Endothelial cell of umbilical vein (primary cell): ENCODE measurements at places on chromosomes 3 and 15.

DNA sequence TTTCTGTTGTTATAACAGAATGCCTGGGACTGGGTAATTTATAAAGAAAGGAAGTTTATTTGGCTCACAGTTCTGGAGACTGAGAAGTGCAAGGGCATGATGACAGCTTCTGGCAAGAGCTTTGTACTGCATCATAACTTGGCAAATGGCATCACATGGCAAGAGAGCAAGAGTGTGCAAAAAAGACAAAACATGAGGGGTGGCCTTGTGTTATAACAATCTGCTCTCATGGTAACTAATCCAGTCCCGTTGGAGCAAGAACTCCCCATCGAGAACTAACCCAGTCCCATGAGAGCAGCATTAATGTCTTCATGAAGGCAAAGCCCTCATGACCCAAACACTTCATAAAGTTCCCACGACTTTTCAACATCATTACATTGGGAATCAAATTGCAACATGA is 23.2 kb downstream of the SCN11A start:
- DNase-seq = no peak

DNA sequence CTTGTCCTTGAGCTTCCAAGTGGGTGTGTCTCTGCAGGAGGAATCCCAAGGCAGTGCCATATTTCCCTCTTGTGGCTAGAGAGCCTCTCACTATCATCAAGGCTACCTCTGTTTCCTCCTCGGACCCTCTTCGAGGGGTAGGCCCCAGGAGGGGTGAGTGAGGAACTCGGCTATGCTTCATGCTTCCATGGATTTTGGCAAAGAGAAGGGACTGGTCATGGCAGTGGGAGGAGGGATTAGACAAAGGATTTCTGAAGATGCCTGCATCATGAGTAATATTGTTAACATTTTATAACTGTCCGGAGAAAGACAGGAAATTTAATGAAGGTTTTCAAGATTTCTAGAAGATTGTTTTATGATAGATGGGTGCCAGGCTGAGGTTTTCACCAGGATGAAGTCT is 241.5 kb downstream of the CLSTN2 start:
- DNase-seq = no peak

DNA sequence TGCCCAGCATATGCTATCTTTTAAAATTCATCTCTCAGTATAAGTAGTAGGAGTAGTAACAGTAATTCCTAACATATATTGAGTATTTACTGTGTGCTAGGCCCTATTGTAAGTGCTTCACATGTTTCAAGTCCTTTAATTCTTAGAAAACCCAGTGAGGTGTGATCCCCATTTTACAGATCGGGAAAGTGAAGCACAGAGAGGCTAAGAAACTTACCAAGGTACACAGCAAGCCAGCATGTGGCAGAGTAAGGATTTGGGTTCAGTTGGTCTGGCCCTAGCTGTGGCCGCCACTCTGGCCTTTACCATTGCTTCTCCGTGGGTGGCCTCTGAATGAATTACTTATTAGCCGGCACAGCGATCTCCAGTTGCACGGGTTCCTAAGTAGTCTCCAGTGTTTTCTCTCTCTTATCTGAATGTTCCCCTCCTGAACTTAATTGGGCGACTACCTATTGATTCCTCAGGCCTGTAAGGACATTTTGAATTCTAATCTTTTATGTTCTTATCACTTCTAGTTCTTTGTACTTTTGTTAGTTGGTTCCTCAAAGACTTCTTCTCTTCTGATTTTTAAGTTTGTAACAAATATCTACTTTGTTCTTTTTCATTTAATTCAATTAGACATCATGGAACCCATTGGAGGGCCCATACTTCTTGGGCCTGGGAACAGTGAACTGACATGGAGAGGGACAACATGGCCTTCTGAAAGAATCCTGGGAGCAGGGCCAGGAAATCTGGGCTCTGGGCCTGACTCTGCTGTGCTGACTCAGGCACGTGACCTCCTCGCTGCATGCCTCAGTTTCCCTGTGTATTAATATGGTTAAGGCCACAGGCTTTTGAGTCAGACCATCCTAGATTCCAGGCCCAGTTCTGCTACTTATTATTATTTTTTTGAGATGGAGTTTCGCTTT is 11.6 kb downstream of the CLCN2 start:
- no peak for DNase-seq

DNA sequence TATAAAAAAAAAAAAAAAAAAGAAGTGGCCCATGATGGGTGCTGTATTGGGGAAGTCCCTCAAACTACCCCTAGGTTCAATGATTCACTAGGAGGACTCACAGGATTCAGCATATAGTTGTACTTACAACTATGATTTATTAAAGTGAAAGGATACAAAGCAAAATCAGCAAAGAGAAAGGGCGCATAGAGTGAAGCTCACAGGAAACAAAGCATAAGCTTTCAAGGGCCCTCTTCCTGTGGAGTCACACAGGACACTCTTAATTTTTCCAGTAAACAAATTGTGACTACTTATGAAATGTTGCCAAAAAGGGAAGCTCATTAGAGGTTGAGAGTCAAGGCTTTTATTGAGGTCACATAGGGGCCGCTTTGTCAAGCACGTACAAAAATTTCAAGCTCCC is 153.7 kb upstream of the GAP43 start:
- peak; percentile 32 for DNase-seq

GRCh38 chr15:57436166-57436565 is 59.9 kb downstream of the CGNL1 start:
- no peak for DNase-seq

- DNase-seq = no peak
Observed at GRCh38 chr3:55937301-55937700, 450.2 kb upstream of the WNT5A start.

GRCh38 chr3:192260116-192261010 is 467.0 kb downstream of the FGF12 start:
- DNase-seq = no peak

GRCh38 chr15:99454941-99455788 is 110.6 kb upstream of the MEF2A start:
- DNase-seq = peak; percentile 97

DNA sequence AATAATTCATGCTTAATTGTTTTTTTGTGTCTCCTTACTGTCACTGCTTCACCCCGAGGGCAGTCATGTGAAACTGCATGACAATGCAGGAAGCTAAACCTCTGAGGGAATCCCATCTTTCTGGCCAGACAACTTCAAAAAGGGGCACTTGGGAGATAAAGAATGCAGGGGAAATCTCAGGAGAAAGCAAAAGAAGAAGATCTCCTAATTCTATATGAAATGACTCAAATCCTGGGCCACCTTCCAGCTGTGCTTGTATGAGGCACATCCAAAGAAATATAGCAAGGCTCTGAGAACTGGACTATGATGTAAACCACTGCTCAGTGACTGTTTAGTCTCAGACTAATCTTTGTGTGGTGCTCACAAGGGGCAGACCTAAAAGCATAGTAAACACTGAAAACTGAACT is 22.6 kb upstream of the UMPS start:
- DNase-seq = no peak

DNA sequence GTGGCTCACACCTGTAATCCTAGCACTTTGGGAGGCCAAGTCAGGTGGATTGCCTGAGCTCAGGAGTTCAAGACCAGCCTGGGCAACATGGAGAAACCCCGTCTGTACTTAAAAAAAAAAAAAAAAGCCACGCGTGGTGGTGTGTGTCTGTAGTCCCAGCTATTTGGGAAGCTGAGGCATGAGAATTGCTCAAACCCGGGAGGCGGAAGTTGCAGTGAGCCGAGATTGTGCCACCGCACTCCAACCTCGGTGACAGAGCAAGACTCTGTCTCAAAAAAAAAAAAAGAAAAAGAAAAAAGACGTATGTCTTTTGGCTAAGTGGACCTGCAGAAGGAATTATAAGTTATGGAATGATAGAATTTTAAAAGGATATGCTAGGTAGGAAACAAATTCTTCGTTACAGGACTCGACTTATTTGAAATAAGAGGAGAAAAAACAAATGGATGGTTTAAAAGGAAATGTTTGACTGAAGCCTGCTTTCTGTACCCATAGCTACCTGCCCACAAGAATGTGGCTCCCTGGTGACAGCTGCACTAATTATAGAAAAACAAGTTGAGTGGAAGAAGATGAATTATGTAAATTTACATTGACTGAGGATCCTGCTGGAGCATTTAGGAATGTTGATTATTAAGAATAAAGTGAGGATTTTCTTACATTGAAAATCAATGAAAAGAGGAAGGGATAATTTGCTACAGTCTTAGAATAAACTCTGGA is 36.0 kb upstream of the SKIL start:
- no peak for DNase-seq

DNA sequence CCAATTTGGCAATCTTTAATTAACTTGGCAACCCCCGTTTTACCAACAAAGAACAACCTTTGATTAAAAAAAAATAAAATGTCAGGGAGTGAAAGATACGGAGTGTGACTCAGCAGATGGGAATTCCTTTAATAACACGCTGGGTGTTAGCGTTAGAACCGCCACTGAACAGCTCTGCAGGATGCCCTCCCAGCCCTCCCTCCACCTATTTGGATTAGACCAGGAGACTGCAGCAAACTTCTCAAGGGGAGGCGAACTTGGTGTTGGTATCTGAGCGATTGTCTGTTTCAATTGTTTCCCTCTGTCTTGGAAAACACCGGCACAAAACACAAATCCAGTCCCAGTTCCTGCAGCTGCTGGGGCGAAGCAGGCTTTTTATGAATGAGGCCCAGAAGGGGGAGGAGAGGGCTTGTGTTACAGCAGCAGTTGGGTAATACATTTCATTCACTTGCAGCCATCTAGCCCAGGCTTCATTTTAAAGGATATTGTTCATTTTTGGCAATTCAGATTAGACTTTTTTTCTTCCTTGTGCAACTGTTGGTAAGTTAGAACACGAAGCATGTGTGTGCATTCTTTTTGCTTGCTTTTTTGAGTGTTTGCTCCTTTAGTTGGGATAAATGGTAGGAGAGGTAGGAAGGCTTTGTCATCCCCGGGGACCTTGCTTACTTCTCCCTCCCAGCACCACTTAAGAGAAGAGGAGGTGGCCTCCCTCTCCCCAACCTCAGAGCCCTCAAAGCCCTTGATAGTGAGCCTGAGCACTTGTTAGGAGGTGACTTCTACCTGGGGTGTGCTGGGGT is 152.3 kb downstream of the IGF1R start:
- DNase-seq = peak; percentile 98

GRCh38 chr15:38002883-38003477 is 68.5 kb downstream of the TMCO5A start:
- DNase-seq = peak; percentile 75

GRCh38 chr3:183434992-183435391 is 6.6 kb upstream of the MCF2L2 start:
- DNase-seq = no peak

DNA sequence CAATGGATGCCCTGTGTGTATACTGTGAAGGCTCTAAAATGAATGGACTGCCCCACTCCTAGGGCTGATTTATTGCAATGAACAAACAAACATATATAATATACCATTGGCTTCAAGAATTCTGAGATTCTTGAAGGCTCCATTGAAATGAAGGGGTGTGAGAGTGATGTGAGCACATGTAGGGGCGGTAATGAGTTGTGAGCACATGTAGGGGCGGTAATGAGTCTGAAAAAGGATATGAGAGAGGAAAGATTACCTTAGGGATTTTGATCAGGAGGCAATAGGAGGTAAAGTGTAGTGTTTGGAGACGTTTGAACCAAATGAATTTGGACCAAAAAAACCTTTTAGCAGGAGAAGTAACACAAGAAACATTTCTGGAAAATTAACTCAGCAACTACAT is 3.7 kb downstream of the FAM162A start:
- no peak for DNase-seq

GRCh38 chr15:66131831-66132230 is 121.7 kb downstream of the MEGF11 start:
- DNase-seq = no peak

GRCh38 chr15:26395624-26396023 is 377.2 kb downstream of the GABRB3 start:
- DNase-seq = no peak

- DNase-seq = no peak
Observed at GRCh38 chr3:128315313-128315712, 151.4 kb downstream of the DNAJB8 start.

GRCh38 chr3:186821429-186822387 is 15.4 kb upstream of the RFC4 start:
- peak; percentile 61 for DNase-seq

GRCh38 chr15:30978328-30978727 is 13.1 kb downstream of the MTMR10 start:
- DNase-seq = no peak

- DNase-seq = no peak
Observed at GRCh38 chr3:128399221-128399915, 67.3 kb downstream of the DNAJB8 start.

GRCh38 chr3:81164806-81165205 is 596.6 kb downstream of the GBE1 start:
- no peak for DNase-seq

DNA sequence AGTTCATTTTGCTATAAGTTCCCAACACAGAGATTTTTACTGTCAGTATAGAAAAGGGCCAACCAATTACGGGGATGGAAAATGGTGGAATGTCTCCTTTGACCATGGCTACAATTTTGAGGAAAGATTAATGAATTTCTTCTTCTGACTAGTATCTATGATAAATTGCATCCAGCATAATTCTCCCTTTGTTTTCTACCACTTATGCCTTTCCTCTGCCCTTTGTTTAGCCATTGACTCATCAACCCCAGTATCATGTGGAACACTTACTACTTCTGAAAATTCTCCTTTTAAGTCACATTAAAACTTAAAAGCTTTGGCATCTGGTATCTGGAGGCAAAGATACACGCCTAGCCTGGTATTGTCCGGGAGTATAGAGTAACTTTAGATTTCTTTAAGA is 92.9 kb upstream of the CADPS start:
- no peak for DNase-seq

DNA sequence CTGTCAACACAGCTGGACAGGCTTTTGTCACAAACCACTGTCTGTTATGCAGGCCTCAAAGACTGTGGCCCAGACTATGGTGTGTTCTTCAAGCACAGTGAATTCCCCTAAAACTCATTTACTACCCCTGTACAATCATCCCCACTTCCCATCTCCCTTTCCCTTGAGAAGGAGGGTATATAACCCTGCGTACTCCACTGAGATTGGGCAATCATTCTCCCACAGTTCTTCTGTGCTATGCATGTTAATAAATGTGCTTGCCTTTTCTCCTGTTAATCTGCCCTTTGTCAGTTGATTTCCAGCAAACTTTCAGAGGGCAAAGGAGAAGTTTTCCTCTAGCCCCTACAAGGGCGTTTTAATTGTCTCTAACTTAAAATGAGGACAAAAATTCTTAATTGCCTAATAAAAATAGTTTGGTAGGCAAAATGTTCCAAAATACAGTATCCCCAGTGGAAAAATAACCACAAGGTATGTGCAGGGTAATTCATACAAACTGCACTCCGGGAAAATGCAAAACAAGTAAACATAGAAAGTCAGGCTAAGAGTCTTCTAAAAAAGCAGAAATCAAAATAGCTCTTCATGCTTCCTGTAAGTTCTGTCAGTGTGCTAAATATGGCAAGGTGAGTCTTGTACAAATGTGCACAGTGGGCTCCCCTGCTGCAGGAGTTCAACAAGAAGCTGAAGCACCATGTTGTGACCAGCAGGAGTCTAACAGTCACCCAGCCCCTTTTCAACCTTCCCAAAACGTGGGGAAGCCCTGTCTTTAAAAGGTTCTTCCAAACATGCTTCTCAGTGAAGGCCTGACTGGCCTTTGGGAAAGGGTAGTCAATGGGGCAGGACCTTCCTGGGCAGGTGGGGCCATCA is 10.2 kb downstream of the ATP10A start:
- DNase-seq = no peak

- no peak for DNase-seq
Observed at GRCh38 chr3:30281526-30281925, 324.9 kb upstream of the TGFBR2 start.

GRCh38 chr15:26073430-26074333 is 210.6 kb upstream of the ATP10A start:
- DNase-seq = no peak
